ENCODE measurements at places on chromosomes 2 and 18.

GRCh38 chr2:235598026-235598425 is 104.2 kb downstream of the AGAP1 start:
- no peak for DNase-seq

DNA sequence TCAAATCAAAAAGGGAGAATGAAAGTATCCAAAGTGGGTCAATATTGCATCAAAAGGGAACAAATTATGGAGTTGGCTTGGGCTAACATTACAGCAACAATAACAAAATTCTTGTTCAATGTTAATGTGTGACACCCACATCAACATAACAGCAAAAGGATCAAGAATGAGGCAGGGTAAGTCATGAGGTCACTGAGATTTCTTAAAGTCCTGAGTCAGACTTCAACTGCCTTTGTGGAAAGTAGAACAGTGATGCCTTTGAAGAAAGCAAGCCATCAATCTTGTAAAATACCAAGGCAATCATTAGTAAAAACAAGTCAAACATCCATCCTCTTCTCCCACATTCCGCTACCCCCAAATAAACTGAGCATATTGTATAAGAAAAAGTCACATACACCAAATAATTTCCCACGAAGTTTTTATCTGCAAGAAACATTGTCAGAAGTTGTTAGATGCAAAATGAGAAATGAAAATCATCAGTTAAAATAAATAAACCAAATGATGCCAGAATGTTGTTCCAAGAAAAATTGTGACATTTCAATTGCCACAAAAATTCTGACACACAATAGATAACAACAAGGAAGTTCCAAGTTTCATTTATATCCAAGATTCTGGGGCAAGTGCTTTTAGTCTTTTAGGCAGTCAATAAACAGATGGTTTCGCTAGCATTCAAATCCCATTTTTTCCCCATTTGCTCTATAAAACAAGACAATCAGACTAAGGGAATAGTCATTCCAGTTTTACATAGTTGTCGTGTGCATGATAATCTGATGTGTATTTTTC is 216.1 kb upstream of the SETBP1 start:
- no peak for DNase-seq

DNA sequence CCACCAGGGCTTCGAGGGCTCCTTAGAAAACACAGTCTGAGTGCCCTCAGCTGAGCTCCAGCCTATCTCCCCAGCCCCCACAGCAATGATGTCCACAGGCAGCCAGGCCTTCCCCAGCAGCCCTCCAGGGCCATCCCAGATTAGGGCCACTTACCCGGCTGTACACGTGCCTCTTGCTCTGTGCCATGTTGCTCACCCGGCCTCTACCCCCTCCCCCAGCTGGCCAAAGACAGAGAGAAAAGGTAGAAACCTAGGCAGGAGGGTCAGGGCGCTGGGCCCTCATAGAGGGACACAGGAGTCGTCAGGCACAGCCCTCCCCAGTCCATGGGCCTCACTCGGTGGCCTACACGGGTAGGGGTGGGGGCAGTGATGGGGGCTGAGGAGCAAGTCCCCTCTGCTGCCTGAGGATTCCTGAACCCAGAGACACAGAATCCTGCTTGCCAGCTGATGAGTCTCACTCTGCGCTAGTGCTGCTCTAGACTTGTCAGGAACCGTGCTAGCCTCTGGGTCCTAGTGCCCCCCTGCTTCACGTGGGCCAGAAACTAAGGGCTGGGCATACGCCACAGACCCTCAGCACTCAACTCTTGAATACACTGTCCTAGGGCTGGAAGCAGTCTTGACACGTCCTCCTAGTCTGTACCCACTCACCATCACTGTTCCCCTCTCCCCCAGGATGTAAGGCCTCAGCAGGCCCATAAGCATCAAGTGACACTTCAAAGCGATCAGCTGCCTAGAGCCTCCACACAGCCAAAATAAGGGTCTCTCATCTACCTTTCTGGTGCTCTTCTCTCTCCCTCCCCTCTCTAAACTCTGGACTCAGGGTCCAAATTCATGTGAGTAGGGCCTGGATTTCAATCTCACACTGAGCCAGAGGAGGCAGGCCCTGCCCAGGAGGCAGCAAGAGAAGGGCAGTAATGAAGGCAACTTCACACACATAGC is at the start of gene DCTN1:
DCTN1 (minus strand) TSS at position 461 of the 939 bp plus-strand sequence; CDS start at position 187, 274 bp downstream.
- no peak for DNase-seq

DNA sequence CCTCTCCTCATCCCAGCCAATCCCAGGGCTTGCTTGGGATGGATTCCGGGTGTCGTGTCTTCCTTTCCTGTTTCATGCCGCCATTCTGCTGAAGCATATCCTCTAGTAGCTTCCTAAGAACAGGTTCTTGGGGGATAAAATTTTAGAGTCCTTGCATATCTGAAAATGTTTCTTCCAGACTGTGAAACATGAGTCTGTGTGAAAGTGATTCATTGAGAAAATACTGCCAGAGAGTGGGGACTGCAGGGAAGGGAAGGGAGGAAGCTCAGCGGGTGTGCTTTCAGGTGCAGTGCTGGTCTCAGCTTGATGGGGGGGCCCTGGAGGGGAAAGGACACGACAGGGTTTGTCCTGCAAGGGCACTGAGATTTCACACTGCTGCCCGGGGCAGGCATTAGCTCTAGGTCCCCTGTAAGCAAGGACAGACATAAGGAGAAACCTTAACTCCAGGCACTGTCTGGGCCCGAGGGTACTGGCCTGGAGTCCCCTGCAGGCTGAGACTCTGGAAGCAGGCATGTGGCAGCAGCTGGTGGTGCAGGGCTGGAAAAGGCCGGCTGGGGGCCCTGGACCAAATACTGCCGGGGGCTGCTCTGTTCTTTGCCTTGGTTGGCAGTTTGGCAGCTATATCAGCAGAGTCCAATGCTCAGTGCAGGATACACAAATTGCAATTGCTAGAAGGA is 97.6 kb upstream of the HS6ST1 start:
- no peak for DNase-seq

GRCh38 chr18:31120594-31120993 is 18.4 kb upstream of the DSC2 start:
- DNase-seq = no peak

GRCh38 chr2:70480468-70480867 is 73.2 kb downstream of the TGFA start:
- DNase-seq = no peak

DNA sequence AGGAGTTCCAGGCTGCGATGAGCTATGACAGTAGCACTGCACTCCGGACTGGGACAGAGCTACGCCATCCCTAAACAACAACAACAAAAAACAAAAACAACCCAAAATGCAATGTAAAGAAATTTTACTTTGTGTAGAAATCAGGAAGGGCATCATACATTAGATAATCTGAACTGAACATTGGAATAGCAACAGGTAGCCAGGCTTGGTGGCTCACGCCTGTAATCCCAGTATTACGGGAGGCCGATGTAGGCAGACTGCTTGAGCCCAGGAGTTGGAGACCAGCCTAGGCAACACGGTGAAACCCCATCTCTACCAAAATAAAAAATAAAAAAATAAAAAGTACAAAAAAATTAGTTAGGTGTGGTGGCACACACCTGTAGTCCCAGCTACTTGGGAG is 2.1 kb upstream of the PNO1 start:
- DNase-seq = no peak

GRCh38 chr2:133992454-133992853 is 261.4 kb upstream of the MGAT5 start:
- DNase-seq = no peak

GRCh38 chr18:31500051-31500688 is 2.2 kb downstream of the DSG2 start:
- no peak for DNase-seq

DNA sequence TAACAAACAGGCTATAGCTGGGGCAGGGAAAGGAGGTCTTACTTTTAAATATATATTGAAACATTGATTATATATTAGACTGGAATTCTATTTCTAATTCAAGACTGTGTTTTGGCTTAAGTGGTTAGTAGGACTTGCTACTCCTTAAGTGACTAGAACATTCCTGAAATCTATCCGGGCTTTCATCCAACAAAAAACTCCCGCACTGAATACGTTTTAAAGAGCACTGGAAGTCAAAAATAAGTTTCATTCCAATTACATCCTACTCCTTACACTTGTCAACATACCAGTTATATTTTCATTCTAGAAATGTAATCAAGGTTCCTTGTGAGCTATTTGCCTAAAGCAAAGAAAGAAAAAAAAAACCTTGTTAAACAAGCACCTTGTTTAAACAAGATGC is 204.6 kb downstream of the SP3 start:
- DNase-seq = no peak

DNA sequence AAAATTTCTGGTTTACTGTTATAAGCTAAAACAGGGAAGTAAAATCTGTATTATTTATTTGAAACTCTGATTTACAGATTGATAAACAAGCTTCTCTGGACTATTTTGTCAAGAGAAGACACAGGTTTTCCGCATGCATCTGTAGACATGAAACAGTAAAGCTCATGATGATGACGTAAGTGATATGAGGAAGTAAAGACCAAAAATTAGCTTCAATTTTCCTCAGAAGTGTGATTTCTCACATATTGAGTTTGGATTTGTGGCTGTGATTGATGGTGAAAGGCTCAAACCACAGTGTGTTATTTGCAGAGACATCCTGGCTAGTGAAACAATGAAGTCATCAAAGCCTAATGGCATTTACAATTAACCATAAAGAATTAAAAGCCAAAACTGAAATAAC is 12.6 kb upstream of the LONRF2 start:
- DNase-seq = no peak

DNA sequence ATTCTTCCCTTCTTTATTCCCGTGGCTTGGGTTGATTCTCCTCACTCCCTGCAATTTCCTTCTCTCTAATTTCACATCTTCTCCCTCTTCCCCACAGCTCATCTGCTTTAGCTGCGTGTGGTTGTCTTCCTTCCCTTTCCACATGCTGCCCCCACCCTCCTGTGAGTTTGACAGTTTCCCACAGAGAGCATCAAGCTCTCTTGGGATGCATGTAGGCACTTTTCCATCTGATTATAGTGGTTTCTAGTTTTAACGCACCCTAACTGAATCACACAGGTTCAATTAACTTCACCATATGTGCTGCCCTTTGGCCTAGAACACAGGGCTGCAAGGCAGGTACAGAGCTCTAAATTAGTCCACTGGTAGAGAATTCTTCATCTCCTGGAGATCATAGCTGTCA is 110.5 kb downstream of the TACR1 start:
- no peak for DNase-seq

GRCh38 chr2:134429886-134430285 is 176.0 kb downstream of the MGAT5 start:
- no peak for DNase-seq

GRCh38 chr18:57806978-57807285 is 3.8 kb upstream of the ATP8B1 start:
- DNase-seq = no peak

DNA sequence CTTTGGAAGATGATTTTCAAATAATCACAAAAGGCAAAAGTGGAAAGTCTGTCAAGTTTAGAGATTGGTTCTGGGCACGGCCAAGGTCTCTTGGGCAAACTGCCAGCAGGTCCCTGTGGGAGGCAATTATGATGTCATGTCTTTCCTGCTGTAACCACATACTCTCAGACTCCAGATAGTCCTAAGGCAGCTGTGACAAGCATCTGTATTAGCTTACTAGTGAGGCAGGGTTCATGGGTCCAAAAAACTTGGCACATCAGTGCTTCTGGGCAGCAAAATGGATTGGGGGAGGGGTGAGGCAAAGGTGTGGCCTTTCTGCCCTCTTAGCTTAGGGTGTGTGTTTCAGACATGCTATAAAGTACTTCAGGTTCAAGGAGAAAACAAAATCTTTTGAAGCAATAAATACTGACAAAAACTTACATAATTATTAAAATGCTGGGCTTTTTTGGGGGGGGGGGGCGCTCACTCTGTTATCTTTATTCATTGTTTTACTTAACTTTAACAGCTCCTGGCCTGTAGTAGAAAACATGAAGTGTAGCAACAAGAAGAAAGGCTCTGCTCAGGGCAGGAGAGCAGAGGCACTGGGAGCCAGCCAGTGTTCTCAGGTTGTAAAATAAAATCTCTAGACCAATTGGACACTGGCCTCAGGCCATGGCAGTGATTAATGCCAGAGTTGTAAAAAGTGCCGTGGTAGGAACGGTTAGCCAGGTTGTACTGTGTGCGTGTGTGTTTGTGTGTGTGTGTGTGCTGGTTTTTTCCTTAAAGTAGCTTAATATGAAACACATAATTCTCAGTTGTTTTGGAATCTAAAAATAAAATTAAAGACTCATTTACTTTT is 14.3 kb upstream of the TANC1 start:
- DNase-seq = no peak

- DNase-seq = no peak
Measured at GRCh38 chr2:7407906-7408680, 490.9 kb downstream of the RNF144A start.

DNA sequence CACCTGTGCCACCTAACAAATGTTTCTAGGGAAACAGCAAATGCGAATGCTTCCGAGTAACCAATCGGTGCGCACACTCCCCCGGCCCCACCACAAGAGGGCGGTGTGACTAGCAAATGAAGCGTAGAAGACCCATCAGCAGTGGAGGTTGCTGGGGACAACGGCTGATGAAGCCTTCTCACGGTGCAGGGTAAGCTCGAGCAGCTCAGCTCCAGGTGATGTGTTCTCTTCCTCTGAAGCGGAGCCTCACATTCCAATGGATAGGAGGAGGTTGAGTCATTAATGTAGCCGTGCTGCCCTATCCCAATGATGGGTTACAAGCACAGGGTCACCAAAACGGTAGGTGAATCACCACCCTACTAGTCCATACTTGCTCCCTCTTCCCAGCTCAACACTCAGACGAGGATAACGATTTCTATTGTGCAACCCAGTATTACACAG is 127.6 kb upstream of the TWIST2 start:
- peak; percentile 19 for DNase-seq

DNA sequence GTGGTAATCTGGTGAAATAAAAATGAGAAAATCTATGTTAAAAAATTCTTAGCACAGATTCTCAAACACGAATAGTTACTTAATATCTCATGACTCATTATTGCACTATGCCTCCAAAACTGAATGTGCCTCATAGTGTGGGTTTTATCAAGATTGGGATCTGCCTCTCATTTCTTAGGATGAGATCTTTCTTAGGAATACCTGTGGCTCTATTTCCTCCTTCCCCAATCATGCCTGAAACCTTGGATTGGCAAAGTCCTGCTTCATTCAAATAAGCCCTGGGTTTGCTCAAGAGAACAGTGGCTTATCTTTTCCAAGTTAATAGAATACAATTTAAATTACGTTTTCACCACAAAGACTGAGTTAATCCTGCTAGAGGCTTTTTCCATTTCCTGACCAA is 100.3 kb downstream of the DPP10 start:
- no peak for DNase-seq

DNA sequence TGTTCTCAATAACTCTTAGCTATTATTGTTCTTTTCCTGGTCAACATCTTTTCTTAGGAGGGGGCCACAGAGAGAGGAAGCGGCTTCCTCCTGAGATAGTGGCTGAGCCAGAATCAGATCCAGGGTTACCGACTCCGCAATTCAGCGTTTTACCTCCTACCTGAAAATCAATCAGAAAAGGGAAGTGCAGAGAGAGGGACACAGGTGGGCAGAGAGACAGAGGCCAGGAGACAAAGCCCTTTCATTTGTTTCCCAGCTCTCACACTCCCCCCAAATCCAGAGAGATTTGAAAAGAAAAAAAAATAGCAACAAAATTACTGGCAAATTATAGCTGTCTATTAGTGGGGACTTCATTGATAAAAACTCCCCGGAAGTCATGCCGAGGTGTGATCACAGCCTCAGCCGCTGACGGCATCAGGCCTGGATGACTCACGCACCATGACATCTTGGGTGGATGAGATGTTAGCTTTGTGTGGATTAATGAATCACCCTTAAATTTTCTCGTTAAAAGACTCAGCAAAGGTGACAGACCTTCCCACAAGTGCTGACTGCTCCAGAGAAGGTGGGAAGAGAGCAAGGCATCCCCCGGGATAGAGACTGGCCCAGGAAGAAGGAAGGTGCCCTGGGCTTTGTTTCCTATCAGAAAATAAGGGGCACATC is 120.7 kb downstream of the LOXHD1 start:
- DNase-seq = no peak
